ENCODE measurements at places on chromosomes 5 and 9.

DNA sequence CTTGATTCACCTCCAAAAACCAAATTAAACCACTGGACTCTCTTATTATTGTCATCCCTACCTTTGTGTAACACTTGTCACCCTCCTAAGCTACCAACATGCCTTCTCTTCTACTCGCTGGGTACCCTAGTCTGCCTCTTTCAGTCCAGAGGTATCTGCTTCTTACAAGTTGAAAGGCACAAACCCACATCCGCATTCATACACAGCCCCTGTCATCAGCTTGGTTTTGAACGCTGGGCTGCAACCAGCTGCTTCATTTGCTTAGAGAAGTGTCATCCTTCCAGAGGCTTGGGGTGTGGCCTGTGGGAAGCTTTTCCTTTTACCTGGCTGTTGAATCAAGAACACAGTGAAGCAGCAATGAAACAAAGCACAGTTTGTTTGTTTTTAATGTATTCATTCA is 138.8 kb upstream of the WWC1 start:
- no peak for DNase-seq

GRCh38 chr5:82560561-82560960 is 282.4 kb upstream of the RPS23 start:
- no peak for DNase-seq

GRCh38 chr5:5941486-5941885 is 436.9 kb downstream of the MED10 start:
- no peak for DNase-seq

GRCh38 chr9:7510199-7510598 is 289.4 kb downstream of the DMAC1 start:
- no peak for DNase-seq

DNA sequence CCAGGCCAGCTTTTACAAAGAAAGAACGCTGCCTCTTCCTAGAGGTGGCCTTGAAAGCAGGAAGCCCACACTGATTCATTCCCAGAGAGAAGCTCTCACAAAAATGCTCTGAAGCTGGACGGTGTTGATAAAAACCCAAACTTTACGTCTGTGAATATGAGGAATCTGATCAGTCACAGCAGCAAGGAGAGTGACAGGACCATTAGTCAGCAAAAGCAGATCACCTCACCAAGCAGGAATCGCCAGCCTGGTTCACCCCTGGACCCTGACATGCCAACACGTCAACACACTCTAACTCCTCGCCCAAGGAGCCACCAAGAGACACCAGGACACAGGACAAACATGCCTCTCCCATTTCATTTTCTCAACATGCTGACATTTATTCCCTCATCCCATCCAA is 70.6 kb upstream of the ZNF622 start:
- no peak for DNase-seq

DNA sequence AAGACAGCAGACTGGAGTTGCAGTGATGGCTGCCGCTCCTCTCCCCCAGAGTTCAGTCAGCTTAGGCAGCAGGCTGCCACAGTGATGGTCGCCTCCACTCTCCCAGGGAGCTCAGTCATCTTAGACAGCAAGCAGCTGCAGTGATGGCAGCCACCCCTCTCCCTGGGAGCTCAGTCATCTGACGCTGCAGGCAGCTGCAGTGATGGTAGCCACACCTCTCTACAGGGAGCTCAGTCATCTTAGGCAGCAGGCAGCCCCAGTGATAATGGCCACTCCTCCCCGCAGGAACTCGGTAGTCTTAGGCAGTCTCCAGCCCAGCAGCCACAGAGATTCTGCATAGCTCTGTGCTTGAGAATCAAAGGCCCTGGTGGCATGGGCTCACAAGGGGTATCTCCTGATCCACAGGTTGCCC is 582.7 kb downstream of the DTWD2 start:
- no peak for DNase-seq

- DNase-seq, result no peak
Observed at GRCh38 chr9:10700915-10701314, 88.1 kb upstream of the PTPRD start.

Measured in H1 (cell line).